Activated T-helper 1 cell treated with anti-CD3 and anti-CD28 coated beads, Interleukin-2, amount 50 U/mL, for 16 hours (primary cell): ENCODE measurements at places on chromosomes 6 and 20.

DNA sequence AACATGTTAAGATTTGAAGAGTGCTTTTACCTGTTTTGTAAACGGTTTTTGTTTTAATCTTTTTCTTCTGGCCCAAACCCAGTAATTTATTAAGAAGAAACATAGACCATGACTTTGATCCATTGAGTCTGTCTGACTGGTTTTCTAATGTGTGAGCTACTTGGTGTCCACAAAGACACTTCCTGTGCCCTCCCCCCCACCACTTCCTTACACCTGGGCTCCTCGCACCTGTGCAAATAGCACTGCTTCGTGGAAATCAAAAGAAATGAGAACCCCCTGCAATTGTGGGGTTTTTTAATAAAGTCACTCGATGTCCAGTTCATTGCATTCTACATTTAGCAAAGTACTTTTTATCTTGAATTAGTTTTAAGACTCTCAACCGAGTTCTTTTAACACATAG is 65.5 kb downstream of the SMOC2 start:
- no peak for DNase-seq

DNA sequence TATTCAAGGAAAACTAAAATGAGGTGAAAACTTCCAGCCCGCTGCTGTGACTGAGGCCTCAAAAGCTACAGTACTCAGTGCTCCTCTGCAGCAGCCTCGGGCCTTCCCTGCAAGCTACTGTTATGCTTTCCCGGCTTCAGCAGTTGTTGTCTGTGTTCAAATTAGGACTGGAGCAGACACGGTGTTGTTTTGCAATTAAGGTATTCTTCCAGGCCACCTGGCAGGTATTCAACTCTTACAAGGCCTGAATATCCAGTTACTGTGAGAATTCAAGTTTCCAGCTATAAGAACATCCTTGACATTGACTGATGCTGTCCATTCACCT is 10.7 kb downstream of the TXNDC5 start:
- DNase-seq: no peak

DNA sequence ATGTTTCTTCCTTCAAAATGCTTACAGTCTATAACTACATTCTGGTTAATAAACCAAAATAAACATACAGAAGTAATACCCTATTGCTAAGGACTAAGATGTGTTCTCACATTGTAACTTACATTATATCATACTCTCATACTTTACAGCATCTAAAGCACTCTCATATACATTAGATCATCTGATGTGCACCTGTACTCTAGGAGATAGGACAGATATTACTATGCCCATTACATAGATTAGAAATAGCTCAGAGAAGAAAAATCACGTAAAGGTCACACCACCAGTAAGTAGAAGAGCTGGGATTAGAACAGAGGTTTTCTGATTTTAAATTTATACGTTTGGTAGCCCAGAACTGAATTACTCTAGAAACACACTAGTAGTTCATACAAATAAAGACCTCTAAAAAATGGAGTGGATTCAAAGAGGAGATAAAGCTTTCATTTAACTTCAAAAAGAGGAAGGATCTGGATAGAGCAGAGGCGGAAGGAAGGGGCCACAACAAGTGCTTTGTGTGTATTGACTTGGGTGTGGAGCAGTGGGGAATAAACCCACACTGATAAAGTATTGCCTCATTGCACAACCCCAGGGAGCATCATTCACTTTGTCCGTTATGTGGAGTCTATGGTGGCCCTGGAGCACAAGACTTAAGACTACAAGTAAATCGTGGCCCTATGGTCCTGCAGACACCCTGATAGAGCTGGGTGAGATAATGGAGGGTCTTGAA is 30.9 kb downstream of the SLC2A12 start:
- no peak for DNase-seq

- DNase-seq: peak; percentile 44
Observed at GRCh38 chr6:34154668-34155447, 9.0 kb upstream of the GRM4 start.

DNA sequence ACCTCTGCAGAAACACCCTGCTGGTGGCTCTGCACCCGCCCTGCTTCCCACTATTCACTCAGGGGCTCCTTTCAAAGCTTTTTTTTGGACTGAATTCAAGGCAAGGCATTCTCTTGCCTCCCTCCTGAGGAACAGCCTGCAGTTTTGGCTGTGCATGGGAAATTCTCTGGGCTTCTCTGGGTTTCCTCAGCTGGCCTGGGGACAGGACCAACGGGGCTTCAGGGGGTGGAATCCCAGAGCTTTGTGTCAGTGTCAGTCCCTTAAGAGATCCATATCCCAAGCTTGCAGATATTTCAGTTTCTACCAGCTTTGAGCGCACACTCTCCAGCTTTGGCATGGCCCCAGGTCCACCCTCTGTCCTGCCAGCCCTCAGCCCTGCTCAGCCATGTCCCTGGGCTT is 2.0 kb downstream of the SCRT2 start:
- no peak for DNase-seq

DNA sequence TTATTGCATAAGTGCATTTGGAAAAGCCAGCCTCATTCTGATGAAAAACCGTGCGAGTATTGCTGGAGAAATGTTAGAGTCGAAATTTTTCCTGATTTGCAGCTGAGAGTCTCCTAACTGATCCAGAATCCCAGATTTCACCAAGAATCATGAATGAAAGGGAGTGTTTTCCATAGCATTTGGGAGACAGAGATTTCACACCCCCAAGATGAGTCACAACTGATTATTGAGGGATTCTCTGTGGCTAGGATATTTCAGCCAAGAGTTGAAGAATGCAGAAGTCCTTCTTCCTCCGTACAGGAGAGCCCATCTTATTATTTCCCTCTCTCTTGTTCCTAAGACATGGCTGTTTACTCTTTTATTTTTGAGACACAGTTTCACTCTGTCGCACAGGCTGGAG is 82.2 kb upstream of the SALL4 start:
- DNase-seq: no peak

GRCh38 chr6:3226481-3227362 is 731 bp downstream of the TUBB2B start:
- no peak for DNase-seq

GRCh38 chr20:32443386-32443974 is 85.3 kb downstream of the ASXL1 start:
- no peak for DNase-seq
